ENCODE measurements at places on chromosomes 3 and 15.

- peak; percentile 62 for DNase-seq
These were observed 227.3 kb downstream of the ITPR1 start for GRCh38 chr3:4720316-4721075.

DNA sequence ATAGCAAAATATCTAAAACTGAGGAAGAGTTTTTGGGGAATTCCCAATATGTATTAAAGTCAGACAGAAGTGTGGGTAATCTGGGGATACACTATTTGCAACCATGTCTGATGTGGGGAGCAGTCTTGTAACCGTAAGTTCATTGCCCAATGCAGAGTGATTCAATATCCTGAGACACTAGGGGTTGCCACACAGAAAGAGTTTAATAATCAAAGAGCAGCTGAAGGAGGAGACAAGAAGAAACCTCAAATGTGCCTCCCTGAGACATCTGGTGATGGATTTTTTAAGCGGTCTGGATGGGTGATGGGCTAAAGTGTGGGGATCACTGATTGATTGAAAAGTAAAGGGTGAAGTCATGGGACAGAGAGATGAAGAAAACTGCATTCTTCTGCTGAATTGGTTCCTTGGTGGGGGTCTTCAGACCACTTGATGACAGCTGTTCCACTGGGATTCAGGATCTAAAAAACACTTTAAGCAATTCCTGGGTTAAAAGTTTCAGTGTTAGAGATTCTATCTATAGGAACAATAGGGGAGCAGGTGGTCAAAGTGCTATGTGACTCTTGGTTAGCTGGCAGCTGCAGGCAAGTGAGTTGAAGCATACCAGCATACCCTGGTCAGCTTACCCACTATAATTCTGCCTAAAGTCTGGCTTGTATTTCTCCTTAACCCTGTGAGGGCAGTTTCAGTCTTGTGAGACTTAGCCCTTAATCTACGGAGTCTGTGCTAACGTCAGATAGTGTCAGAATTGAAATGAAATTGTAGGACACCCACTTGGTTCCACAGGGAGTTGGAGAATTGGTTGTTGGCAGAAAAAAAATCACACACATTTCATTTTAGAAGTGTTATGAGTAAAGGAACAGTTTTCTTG is 425.9 kb upstream of the TGFBR2 start:
- peak; percentile 31 for DNase-seq

DNA sequence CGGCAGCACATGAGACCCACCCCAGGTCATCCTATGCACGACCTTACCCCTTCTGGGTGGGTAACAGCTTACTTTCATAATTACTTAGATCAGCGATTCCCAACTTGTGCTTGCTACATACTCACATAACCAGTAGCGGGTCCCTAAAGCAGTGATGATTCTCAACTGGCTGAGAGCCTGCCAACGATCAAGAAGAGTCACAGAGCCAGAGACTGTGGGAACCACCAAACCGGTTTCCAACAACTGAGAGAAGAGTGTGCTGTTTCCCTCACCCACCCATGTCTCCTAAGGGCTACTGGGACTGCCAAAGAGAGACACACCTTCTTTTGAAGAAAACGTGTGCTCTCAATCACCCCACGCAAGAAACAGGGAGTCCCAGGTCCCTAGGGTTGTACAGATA is 12.0 kb upstream of the XXYLT1 start:
- peak; percentile 34 for DNase-seq

GRCh38 chr15:91268510-91268909 is 168.5 kb downstream of the SV2B start:
- no peak for DNase-seq

- DNase-seq = peak; percentile 41
These were observed 16.0 kb downstream of the SEC61A1 start for GRCh38 chr3:128068156-128068620.

DNA sequence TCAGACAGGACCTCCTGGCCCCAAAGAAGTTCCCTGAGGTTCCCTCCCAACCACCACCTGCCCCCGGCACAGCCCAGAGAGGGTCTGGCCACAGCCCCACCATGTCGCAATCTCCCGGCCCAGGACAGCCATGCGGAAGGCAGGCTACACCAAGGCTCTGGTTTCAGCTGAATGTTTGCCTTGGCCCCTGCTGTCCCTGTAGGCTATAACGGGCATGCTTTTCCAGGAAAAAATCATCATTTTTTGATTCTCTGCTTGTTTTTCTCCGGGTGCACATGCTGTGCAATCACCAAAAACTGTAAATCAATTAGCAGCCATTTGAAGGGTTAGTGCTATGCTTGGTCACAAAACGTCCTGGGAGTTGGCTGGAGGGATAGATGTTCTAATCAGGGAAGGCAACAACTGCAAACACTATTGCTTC is 142.7 kb upstream of the IGF1R start:
- no peak for DNase-seq

DNA sequence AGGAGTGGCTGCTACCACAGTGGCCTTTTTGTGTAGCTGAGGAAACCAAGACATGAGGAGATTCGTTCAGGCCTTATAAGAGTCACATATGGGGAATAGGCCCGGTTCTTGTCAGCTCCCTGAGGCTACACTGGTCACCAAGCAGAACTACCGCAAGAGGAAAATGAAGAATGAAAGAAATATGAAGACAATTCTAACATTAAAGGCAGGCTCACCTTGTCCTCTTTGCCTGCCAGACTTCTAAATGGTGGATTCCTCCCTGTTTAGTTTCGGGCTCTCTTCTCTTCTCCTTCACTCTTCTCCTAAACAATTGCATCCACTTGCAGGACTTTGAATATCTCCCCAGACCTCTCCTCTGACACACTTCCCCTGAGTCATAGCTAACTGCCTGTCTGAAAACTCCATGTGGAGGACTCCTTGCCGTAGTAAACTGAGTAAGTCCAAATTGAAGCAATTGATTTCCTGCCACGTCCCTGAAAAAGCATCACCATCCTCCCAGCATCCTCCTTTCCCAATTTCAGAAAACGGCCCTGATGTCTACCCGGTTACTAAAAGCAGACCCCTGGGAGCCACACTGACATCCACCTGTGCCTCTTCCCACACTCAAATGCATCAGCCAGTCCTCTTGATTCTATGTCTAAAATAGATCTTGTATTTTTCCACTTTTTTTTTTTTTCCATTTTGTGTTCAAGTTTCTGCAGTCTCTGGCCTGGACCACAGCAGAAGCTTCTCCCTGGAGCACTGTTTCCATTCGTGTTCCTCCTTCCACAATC is 30.3 kb upstream of the VEPH1 start:
- peak; percentile 73 for DNase-seq

- no peak for DNase-seq
These were observed 530.4 kb downstream of the AGBL1 start for GRCh38 chr15:86610038-86610437.

- DNase-seq = no peak
These were observed 285.1 kb upstream of the STAC start for GRCh38 chr3:36095238-36095637.

Data from bronchial epithelial cell (primary cell).